ENCODE measurements at places on chromosomes 5 and 9. TPM values are rescaled to one million over a fixed set of nuclear protein-coding genes. Genes with fewer than 3 reads are reported as not detected.

TMEM250 gene
- 43.0 TPM for total RNA-seq

SLCO6A1 gene
- not detected for total RNA-seq

ITK gene
- 20.6 TPM for total RNA-seq

DAB2IP gene
- 14.1 TPM for total RNA-seq

IGFBPL1 gene
- total RNA-seq = 7.9 TPM

BAAT gene
- 0.85 TPM for total RNA-seq

SLC23A1 gene
- total RNA-seq = not detected

CFAP77 gene
- total RNA-seq = not detected

ENHO gene
- total RNA-seq = 0.92 TPM

FAT2 gene
- 1.4 TPM for total RNA-seq

WNT8A gene
- total RNA-seq = not detected

SOWAHA gene
- not detected for total RNA-seq

ANKRD31 gene
- total RNA-seq = 0.69 TPM

CRB2 gene
- not detected for total RNA-seq

DNA sequence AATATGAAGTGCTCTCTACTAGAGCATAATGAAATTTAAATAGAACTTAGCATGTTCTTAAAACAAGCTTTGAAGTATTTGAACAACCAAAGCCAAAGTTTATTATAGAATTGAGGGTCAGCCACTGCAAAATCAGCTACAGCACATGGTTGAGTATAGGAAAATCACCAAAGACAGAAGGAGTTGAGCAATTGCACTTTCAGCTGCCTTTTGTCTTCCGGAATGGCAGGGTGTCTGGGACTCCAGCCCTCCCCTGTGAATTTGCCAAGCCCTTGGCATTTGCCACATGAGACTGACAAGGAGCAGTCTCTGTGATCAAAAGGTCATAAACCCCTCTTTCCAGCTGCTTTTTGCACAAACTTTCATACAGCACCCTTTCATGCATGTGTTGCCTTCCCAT lies 8.5 kb upstream of the LURAP1L start:
- no peak for DNase-seq

GRCh38 chr9:7147121-7148090 lies 389.6 kb downstream of the KDM4C start:
- DNase-seq = no peak

DNA sequence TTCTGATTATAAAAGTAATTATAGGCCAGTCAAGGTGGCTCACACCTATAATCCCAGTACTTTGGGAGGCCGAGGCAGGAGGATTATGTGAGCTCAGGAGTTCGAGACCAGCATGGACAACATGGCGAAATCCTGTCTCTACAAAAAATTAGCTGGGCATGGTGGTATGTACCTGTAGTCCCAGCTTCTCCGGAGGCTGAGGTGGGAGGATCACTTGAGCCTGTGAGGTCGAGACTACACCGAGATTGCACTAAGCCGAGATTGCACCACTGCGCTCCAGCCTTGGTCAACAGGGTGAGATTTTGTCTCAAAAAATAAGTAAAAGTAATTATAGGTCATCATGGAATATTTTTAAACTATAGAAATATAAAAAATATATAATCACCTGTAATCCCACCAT lies 18.1 kb downstream of the IRF1 start:
- no peak for DNase-seq

GRCh38 chr9:2253636-2254580 lies 238.8 kb downstream of the SMARCA2 start:
- no peak for DNase-seq

DNA sequence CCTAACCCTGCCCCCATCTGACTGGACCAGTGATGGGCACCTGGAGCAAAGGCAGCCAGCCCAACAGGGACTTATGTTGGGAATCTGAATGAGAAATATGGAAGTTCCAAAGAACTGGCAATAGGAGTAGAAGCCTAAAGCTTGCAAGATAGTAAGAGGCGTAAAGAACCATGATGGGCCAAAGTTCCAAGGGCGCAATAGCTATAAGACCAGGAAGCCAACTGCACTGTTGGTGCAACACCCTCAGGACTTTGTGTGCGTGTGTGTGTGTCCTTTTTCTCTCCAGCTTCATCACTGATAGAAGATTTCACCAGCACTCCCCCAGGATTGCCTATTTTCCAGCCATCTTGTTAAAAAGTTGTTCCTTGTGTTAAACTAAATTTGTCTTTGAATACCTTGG lies 92.8 kb downstream of the ZNF608 start:
- no peak for DNase-seq

GRCh38 chr9:134173127-134174072 lies 9.0 kb upstream of the RNU6ATAC start:
- DNase-seq = no peak

DNA sequence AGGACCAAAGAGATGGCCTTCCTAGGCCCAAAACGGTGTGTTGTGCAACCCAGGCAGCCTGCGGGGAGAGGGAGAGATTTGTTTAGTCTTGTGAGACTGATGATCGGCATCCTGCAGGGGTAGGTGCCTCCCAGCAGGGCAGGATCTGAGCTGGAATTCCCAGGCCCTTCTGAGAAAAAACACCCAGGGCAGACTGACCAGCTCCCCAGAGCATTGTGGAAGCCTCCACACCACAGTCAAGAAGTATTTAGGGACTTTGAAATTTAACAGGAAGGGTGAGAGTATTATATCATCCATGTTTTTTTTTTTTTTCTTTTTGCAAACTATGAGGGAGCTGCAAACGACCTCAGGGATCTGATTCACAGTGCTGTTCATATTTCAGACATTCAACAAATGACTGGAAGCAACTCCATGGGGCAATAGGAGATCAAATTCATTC lies 104.5 kb upstream of the LHFPL2 start:
- no peak for DNase-seq

GRCh38 chr5:10489810-10490426 lies 48.2 kb downstream of the ROPN1L start:
- DNase-seq = no peak

DNA sequence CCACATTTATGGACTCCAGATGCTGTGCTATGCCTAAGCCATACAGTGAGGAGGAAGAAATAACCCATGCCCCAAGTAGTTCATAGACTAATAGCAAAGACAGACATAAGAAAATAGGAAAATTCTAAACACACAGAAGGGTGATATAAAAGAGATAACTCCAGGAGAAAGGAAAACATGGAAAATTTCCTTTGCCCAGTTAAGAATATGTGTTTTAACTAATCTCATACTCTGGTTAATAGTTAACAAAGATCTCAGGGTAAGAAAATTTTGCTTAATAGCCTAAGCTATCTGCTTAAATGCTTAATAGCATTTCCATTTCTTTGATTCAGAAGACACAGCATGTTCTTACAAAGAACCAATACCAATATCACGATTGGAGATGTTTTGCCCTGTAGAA lies 358.0 kb downstream of the MSX2 start:
- no peak for DNase-seq

DNA sequence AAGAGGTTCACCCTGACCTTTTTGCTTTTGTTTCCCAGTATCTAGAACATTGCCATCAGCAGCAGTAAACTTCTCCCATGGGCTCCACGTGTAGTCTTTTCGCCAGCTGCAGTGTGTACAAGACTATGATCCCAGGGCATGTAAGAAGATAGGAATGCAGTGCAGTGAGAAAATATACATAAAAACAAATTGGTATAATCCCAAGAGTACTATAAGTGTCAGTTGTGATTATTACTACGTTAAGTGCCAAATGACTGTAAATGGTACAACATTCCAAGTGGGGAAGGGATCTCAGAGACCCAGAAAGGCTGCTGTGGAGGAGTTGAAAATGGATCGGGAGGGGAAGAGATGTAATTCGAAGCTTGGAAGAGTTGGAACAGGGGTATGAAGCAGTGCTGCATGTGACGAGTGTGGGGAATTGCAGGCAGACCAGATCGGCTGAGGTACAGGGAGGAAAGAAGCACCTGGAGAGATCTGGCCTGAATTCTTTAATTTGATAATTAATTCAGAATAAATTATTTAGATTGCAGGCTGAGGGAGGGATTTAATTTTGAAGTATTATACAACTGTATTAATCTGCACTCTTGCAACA lies 95.1 kb downstream of the FBXL7 start:
- DNase-seq = no peak

- no peak for DNase-seq
Observed at GRCh38 chr9:97519441-97519970, 18.0 kb downstream of the TMOD1 start.

DNA sequence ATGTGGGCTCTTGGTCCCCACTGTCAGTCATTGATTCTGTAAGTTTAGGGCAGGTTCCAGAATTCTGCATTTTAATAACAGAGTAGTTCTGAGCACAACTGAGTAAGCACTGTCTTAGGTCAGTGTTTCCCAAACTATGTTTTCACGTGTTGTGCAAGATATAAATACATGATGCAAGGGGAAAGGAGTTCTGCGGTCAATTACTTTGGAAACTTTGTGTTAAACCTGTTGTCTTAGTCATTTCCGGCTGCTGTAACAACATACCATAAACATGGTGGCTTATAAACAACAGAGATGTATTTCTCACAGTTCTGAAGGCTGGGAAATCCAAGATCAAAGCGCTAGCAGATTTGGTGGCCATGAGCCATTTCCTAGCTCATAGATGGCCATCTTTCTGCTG lies 69.8 kb downstream of the EQTN start:
- DNase-seq = no peak

DNA sequence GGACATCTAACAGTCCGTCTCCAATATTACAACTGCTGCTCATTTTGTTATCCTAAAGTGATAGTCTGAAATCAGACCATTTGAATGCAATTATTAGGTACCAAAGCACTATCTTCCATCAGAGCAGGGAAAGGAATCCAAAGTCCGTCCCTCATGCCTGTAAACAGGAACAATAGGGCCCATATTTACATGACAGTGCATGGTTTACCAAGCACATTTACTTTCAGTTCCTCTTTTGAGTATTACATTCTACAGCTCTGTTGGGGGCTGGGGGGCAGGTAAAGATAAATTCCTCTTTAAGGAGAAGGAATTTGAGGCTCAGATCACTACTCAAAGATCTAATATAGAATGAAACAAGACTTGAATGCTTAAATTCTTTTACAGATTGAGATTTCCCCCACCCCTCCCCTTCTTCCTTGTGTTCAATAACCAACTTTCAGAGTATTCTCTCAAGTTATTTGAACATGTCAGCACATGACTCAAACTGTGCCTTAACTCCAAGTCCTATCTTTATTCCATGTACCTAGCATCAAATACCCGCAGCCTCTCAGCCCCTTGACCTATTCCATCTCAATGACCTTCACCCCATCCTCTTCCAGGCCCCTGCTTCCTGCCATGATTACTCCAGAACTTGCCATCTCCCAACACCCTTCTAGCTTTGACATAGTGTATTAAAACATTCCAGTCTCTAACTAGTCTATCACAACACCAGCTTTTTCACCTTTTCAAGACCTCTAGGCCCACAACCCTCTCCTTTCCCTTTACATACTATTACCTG lies 71.0 kb downstream of the BRINP1 start:
- DNase-seq = no peak

- no peak for DNase-seq
Observed at GRCh38 chr9:31486630-31487029, 897.8 kb upstream of the ACO1 start.

GRCh38 chr5:176533894-176534611 lies 3.1 kb downstream of the RNF44 start:
- no peak for DNase-seq

DNA sequence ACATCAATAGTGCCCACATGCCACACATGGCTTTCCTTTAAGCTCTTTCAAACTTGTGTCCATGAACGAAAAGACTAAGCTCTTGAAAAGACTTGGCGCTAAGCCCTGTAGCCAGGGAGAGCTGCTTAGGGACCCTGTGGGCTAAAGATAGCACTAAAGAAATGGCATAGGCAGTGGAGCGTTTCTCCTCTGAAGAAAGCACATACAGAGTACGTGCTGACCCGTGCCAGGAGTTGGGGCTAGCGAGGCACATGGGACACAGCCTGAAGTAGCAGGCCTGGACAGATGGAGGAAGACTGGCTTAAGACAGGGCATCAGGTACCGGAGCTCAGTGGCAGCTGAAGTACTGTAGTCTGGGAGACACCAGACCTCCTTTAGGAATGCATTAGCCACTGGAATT lies 39.7 kb downstream of the ADGRV1 start:
- no peak for DNase-seq

DNA sequence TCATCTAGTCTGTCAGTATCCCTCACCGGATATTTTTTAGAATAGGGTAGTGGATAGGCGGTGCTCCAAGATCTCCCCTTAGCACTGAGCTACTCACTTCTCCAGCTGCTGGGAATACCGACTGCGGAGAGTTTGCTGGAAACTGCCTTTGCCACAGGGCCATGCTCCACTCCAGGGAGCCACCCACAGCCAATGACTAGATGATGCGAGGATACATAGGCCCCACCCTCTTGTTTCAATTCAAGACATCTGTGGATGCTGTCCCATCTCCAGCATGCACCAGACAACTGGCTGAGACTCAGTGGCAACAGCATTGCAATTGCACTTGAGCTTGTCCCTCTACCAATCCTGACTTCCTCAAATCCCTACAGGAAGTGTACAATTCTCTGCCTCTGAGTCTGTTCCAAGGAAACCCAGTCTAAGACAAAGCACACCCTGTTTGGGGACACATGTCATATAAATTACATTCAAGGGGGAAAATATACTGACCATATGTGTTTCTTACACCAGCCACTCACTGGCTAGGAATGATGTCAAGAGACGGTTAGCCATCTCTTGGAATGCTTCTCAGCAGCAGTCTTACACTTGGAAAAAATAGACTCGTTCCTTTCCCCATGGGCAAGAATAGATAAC lies 312.6 kb upstream of the KIF2A start:
- DNase-seq = no peak

DNA sequence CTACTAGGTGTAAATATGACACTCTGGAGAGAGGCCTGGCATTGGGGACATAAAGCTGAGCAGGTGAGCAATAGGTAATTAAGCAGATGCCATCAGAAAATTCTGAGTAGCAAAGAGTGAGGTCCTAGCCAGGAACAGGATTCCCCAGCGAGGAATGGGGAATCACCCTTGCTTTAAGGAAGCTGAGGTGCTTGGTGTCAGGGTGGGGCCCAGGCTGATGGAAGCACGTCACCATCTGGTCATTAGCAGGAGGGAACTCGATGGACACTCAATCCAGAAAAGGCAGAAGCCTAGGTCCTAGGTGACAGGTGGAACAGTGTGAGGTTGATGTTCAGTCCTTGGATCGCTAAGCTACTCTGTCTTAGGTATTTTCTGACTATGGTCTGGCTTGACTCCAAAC lies 562.7 kb upstream of the DAP start:
- no peak for DNase-seq

DNA sequence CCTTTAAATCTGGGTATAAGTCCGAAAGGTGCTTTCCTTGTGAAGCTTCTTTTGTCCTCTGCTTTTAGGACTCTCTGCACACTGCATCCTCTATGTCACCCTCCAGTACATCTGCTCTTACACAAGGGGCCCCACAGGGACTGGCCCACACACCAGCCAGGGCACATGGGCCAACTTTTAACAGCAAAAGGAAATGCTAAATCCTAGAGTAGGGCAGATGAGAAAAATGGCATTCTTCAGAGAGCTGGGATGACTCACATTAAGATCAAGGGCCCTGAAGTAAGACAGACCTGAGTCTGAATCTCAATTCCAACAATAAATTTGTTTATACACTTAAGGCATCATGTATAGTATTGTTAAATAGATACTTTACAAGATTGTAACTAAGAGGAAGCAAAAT lies 40.3 kb upstream of the CDKN2B start:
- DNase-seq = no peak

- peak; percentile 58 for DNase-seq
Observed at GRCh38 chr9:6667633-6668280, 22.2 kb upstream of the GLDC start.

All from SK-MEL-5 (cell line).